Astrocyte (in vitro differentiated cells and primary cell): ENCODE measurements at places on chromosomes 4 and X.

DNA sequence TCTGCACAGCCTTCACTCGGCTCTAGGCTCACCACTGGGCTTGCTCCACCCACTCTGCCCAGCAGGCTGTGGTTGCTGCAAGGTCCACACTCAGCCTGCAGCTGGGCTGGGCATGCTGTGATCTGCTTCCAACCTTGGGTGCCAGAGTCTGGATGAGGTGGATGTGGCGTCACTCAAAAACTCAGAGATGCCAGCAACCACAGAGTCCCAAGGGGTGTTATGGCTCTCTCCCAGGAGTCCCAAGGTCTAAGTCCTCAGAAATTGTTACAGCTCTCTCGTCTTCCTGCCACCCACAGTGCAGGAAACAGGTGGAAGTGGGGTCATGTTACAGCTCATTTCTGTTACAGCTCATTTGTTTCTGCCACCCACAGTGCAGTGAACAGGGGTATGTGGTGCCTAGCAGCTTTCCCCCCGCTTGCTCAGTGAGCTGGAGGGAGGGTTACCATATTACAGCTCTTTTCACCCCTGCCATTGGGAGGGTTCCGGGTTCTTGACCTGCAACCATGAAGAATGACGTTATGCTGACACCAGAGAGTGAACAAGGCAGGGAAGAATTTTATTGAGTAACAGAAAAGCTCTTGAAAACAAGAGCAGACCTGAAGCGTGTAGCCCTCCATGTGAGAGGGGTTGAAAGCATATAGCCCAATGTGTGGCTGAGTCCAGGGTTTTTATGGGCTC lies 893.9 kb downstream of the PCDH7 start:
- DNase-seq, result peak; percentile 0

GRCh38 chrX:44344194-44344593 lies 722 bp upstream of the EFHC2 start:
- no peak for DNase-seq

DNA sequence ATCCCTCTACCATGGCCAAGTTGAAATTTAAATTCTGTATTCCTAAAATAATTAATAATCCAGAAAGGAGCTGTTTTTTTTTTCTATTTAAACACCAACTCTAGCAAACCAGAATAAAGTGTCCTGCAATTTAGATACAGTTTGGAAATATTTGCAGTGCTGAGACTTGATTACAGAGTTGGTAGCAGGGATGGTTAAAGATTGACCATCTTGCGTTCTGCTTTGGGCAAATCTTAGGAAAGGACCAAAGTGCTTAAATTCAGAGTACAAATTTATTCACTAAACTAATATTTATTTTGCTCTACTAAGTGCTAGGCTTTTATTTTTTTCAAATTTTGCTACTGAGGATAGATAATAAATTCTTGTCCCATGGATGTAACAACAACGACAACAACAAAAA lies 180.2 kb upstream of the AADAT start:
- DNase-seq, result no peak

DNA sequence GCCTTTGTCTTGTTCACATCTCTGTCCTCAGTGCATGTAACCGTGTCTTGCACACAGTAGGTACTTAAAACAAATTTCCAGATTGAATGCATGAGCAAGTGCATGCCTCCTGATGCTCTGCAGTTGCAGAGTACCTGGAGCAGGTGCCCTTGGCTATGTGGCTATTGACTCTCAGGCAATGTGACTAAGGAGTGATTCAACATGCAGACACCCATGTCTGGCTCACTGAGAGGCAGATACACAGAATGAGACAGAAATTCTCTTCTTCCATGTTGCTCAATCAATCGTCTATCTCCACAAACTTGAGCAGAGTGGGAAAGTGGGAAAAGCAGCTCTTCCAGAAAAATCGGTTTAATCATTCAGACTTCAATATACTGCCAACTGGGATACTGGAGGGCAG lies 111.0 kb downstream of the CHRDL1 start:
- no peak for DNase-seq

GRCh38 chr4:20639346-20639745 lies 60.9 kb upstream of the PACRGL start:
- no peak for DNase-seq

DNA sequence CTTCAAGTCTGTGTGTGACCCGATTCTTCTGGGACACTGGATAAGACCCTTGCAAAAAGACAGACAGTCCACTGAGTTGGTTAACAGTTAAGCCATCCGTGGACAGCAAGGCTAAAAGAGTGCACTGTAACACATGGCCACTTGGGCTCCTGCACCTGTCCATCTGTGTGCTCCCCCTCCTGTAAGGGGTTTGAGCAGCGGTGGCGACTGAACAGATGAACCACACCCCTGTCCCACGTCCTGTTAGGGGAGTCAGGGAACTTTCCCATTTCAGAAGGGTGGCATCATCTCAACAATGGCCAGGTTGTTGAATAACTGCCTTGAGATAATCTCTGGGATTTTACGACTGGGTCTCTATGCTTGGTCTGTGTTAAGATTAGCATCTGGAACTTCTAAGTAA lies 178.6 kb downstream of the GRXCR1 start:
- no peak for DNase-seq

GRCh38 chr4:86959588-86960500 lies 25.0 kb downstream of the AFF1 start:
- no peak for DNase-seq

GRCh38 chr4:83731609-83732008 lies 195.7 kb downstream of the GPAT3 start:
- DNase-seq, result no peak

- DNase-seq, result peak; percentile 16
Observed at GRCh38 chr4:132384709-132385108, 764.4 kb upstream of the PCDH10 start.

DNA sequence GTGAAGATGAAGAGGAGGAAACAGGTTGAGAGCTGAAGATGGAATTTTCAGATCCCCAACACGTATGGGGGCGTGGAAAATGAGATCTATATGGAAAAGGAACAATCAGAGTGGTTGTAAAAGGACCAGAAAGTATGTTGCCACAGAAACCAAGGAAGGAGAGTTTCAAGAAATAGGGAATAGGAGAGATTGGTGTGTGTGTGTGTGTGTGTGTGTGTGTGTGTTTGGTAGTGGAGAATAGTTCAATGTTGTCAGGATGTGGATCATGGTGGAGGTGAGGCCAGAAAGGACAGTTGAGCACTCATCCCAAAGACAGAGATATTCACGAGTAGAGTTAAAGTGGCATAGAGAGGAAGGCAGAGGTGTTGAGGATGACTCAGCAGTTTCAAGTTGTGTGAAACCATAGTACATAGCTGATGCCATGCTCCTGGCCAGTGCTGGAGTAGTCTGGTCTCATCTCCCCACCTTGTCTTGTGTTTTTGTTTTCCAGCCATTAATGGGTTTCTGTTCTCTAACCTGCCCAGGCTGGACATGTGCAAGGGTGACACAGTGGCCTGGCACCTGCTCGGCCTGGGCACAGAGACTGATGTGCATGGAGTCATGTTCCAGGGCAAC lies 36.1 kb downstream of the HEPH start:
- DNase-seq, result no peak

DNA sequence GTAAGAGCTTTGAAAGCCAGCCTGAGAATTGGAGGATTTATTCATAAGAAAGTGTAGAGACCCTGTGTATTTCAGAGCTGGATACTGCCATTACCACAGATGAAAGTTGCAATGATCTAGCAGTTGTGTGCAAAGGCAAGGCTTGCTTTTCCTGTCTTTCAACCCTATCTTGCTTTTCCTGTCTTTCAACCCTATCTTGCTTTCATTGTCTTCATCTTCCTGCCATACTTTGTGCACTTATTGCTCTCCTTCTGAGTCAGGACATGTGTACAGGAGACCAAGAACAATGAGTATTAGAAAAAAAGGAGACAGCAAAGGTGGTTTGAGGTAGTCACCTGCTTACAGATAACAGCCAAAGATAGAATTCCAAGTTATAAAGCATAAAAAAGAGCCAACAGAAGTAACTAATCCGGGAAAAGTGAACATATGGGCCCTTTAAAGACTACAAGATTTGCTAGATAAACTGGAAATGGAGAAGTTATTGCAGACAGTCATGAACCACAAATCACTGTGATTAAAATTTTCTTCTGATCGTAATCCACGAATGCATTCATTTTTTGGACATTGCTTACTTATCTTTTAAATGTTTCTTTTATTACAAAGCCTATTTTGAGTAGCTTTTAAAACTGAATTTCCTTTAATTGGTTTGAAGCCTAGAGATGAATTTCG lies 17.2 kb downstream of the C1QTNF7 start:
- no peak for DNase-seq
